ENCODE measurements at places on chromosomes 5 and 9.

- DNase-seq, result peak; percentile 60
Observed at GRCh38 chr9:35814106-35814840, 569 bp downstream of the HINT2 start.

DNA sequence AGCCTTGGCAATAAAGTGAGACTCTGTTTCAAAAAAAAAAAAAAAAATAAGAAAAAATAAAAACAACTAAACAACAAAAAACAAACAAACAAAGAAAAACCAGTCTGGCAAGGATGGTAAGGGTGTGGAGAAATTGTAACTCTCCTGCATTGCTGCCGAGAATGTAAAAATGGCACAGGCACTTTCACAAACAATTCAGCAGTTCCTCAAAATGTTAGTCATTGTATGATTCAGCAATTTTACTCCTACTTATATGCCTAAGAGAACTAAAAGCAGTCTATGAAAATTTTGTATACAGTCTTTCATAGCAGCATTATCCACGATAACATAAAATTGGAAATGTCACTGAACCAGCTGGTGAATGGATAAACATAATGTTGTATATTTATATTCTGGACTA, 280.4 kb downstream of the CDH9 start:
- DNase-seq, result no peak

GRCh38 chr5:55467862-55468551, 66.8 kb downstream of the PLPP1 start:
- DNase-seq, result no peak

GRCh38 chr9:82721593-82721992, 341.3 kb downstream of the RASEF start:
- DNase-seq, result no peak

- DNase-seq, result no peak
Observed at GRCh38 chr5:176654856-176655255, 7.6 kb downstream of the TSPAN17 start.

- no peak for DNase-seq
Observed at GRCh38 chr5:115586525-115587146, 15.6 kb downstream of the TICAM2 start.

DNA sequence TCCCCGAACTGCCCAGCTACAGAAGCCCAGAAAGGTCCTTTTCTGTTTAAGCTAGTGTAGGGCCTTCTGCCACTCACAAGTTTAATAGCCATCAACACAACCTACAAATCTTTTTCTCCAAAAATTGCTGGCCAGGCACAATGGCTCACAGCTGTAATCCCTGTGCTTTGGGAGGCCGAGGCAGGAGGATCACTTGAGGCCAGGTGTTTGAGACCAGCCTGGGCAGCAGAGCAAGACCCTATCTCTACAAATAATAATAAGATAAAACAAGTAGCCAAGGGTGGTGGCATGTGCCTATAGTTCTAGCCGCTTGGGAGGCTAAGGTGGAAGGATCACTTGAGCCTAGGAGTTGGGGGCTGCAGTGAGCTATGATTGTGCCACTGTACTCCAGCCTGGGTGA, 176.4 kb downstream of the HSD17B3 start:
- DNase-seq, result no peak

- peak; percentile 39 for DNase-seq
Observed at GRCh38 chr5:50969151-50970031, 303.0 kb downstream of the PARP8 start.

GRCh38 chr5:88140396-88140855, 128.2 kb downstream of the TMEM161B start:
- DNase-seq, result no peak

GRCh38 chr5:120096413-120096812, 367.7 kb upstream of the PRR16 start:
- no peak for DNase-seq

DNA sequence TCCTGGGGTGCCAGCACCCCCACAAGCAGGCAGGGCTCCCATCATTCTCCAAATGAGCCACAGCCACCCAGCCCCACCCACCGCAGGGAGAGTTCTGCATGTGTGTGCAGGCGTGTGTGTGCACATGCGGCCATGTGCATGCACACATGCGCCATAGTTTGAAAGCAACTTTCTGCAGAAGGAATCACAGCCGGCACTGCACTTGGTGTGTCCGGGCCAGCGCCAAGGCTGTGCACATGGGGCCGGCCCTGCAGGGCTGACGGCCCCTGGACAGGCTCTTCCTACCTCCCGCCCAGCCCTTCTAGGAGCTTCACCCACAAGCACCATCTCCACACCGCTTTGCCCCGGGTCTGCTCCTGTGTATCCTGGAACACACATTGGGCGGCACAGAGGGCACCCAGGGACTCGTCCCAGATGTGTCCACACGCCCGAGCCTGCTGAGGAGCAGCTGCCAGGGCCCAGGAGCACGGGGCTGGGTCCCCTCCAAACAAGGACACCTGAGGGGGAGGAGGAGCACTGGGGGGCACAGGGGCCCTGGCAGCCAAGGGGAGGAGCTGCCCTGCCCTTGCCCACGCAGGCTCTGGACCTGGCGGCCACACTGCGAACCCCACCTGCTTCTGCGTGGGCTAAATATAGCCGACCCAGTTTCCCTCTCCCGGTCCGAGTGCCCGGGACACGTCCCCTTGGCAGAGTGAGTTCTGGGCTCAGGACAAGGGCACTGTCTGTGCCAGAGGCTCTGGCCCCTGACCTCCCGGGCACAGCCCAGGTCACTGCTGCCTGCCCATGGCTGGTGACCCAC, 19.1 kb downstream of the TPPP start:
- peak; percentile 39 for DNase-seq

DNA sequence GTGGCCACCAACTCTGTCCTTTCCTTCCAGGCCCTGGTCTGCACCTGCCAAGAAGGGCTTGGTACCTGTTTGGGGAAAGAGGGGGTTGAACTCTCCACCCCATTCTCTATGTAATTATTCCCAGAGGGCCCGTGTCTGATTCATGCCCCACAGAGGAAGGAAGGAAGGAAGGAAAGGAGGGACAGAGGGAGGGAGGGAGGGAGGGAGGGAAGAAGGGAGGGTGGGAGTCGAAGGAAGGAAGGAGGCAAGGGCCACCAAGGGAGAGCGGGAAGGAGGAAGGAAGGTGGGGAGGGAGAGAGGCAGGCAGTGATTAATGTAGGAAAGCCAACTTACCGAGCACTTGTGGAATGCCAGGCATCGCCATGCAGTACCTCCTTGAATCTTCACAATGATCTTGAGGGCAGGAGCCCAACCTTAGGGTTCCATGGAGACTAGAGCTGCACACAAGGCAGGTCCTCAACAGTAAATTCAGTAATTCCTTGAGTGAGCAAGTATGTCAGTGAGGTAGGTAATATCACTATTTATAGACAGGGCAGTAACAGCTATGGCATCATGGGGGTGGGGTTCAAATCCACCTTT, 75.8 kb downstream of the FGF18 start:
- no peak for DNase-seq

GRCh38 chr9:112605963-112606699, 111.8 kb downstream of the INIP start:
- no peak for DNase-seq

DNA sequence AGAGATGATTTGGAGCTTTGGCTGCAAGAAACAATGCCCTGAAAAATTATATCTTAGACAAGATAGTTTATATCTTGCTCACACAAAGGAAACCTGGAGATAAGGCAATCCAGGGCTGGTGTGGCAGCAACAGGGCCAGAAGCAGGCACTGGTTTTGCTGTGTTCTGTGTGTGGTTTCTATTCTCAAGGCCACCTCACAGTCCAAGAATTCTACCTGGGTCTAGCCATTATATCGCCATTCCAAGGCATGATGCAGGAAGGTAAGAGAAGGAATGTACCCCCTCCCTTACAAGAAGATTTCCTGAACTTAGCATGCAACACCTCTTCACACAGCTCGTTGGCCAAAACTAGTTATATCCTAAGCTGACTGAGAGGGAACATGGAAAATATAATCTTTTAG, 74.5 kb upstream of the MEGF10 start:
- DNase-seq, result no peak

DNA sequence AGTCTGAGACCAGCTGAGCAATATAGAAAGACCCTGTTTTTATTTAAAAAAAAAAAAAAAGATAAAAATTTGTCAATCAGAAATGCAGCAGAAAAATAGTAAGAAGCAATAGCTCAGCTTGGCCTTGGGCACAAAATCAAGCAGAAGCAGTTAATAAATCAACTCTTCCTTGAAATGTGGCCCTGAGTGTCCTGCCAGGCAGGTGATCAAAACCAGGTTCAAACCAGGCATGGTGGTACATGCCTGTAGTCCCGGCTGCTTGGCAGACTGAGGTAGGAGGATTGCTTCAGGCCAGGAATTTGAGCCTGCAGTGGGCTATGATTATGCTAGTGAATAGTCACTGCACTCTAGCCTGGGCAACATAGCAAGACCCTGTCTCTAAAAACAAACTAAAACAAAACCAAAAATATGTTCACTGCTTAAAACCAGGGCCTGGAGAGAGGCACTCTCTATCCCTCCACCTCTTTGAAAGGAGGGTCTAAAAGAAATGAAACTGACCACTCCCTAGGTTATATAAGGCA, 27.9 kb upstream of the KLF9 start:
- no peak for DNase-seq

GRCh38 chr5:107510125-107510524, 160.6 kb downstream of the EFNA5 start:
- DNase-seq, result no peak
